Retinal pigment epithelial cell (primary cell): ENCODE measurements at places on chromosomes 3 and 15.

GRCh38 chr3:163482695-163483094 is 1595.6 kb downstream of the SI start:
- no peak for DNase-seq

- no peak for DNase-seq
Measured at GRCh38 chr3:141402476-141403171, 34.3 kb downstream of the ZBTB38 start.

DNA sequence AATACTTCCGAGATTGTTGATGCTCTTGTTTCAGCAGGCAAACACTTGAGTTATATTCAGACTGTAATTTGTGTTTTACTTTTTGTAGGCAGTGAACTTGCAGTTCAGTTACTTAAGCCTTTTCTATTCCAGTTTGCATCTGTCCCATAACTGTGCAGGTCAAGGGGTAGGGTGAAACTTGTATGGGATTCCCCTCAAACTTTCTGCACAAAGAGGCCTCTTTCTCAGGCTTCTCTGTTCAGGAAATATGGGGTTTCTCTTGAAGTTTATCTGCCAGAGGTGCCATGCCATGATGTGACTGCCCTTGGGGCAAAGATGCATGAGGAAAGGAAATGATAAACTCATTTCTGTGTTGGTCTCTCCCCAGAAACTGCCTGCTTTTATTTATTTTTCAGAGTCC is 66.7 kb downstream of the SLC24A1 start:
- no peak for DNase-seq

DNA sequence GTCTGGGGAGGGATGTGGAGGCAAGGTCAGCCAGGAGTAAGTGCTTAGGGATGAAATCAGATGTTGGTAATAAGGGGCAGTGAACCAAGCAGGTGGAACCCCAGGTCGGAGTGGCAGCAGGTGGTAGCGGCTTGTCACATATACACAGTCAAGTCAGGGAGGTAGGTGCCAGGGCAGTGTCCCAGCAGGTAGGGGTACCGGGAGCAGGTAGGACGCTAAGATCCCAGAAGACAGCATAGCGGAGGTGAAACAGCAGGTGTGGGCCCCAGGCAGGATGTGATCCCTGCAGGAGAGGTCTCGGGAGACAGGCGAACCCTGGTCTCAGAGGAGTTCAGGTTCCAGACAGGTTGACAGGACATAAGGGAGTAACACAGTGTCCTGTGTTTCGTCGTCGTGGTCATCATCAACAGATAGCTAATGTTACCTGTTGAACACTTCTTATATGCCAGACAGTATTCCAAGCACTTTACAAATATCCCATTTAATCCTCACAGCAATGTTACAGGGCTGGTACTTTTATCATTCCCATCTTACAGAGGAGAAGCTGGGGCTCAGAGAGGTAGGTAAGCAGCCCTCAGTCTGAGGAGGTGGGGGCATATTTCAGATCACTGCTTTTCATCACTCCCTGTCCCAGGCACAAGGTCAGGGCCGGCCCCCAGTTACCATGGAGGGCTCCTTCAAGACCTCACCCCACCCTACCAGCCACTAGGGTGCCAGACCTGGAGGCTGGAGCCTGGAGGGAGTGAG is 241.6 kb downstream of the UACA start:
- DNase-seq: no peak

- DNase-seq: no peak
Measured at GRCh38 chr3:23811185-23811527, 5.4 kb downstream of the UBE2E1 start.

DNA sequence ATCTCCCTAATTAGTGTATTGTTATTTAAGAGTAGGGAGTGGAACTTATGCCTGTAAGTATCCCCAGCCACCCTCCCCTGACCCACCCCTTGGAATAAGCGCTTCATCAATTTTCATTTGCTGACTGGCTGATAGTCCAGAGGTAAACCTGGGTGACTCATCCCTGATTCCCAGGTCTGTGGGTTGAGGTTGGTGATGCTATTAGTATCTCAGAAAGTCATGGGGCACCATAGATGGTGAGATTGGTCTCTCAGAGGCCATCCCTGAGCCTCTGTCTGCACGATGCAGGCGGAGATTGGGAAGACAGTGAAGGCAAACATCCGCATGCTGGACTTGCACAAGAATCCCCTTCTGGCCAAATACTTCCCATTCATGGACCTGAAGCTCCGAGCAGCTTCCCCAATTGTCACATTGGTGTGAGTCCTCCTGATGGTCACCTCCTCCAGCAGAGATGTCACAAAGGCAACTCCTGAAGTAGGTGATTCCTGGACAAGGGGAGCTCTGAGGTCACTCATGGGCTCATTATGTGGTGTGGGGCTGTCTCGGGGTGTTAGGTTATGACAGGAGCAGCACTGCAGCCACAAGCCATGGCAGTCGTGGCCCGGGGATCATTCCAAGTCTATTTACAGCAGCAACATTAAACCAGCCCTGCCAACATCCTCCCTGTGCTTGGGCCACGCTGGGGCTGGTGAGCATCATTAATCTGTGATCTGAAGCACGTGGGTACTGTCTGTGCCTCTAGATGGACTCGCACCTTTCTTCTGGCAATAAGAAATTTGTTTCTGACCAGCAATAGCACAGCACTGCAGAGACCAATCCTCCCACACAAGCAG is 6.8 kb upstream of the TXNRD3 start:
- no peak for DNase-seq

- no peak for DNase-seq
Measured at GRCh38 chr3:67094774-67095173, 96.7 kb downstream of the KBTBD8 start.

DNA sequence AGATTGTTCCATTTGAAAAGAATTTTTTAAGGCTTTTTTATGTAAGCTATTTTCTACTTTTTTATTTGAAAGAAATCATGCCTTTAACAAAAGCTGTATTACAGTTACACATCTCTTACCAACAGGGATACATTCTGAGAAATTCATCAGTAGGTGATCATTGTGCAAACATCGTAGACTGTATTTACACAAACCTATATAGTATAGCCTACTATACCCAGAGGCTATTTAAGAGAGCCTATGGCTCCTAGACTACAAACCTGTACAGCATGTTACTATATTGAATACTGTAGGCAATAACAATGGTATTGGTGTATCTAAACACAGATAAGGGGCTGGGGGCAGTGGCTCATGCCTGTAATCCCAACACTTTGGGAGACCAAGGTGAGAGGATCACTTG is 43.1 kb downstream of the PEAK1 start:
- DNase-seq: no peak

- no peak for DNase-seq
Measured at GRCh38 chr15:58087871-58088270, 22.4 kb upstream of the ALDH1A2 start.

- DNase-seq: no peak
Measured at GRCh38 chr3:111584744-111585143, 10.4 kb downstream of the ZBED2 start.

DNA sequence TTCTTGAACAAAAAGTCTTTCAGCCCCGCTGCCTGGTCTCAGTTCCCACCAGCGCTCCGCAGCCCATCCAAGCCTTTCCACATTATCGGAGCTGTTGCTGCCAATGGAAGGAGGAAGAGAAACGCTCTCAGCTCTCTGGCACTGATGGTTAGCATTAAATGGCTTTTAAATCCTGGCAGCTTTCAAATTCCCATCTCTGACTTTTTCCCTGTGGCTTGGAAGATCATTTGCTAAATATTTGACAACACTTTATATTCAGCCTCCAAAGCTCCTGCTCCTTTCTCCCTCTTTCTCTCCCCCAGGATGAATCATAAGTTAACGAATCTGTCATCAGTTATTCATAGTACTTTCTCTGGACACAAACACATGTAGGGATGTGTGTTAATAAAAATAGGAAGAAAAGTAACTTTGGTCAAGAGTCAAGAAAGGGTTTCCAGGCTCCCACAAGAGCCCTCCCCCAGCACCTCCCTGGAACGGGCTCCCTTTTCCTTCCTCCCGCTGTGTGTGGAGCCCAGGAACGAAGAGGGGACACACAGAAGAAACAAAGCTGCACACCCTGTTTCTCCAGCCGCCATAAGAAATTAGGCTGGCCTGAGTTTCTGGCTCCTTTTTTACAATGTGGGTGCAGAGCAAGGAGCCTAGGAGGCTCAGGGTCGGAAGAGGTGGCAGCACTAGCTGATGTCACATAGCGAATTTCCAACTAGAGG is 47.6 kb upstream of the TSEN2 start:
- DNase-seq: no peak

DNA sequence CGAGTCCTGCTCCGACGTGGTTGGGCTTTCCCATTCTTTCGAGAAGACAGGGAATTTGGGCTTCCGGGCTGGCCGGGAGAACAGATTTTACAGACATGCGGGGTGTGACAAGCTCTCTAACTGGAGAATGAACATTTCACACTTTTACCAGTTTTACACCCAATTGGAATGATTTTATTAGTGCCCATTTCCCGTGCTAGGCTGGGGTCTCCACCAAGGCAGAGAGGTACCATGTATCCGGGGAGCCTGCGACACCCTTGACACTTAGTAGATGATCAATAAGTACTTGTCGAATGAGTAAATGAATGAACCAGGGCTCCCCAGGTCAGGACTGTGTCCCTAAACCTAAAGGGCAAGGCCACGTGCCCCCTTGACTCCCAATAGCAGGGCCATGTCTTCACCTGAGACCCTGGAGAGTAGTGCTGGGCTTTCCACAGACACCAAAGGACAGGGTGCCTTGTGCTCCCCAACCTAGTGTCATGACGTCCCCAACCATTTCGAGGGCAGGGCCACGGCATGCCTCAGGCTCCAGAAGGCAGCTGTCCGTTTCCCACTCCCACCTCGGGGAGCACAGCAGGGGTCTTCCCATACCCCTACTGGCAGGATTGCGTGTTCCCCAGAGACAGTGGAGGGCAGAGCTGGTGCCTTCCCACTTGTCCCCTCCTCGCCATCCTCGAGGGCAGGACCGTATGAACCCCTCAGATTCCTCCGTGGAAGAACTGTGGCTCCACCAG is 679 bp upstream of the MYD88 start:
- no peak for DNase-seq

GRCh38 chr3:156586905-156587759 is 32.2 kb upstream of the SSR3 start:
- DNase-seq: no peak

GRCh38 chr3:141350666-141351065 is 17.6 kb upstream of the ZBTB38 start:
- DNase-seq: no peak

DNA sequence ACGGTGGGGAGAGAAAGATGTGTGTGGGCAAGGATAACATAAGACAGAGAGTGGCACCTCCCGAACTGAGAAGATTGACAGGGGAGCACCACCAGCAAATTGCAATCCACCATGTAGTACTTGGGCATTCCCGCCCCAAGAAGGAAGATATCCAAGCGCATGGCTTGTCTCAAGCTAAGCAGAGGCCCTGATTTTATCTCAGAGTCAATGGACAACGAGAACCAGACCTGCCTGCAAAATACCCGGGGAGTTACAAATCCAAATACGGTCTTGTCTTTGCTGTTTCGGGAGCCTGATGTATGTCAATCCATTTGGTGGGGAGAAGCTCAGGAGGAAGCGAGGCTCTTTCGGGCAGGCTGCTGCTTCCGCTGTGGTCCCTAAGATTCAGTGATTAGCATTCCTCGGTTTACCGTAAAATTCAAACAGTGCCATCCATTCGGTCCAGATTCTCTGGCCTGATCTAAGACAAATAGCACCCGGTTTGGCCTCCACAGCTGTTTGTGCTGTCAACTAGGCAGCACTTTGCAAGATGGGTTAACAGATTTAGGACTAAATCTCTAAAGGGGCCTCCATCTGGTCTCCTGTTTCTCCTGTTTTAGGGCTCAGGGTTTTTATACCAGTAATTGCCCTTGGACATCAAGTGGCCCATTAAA is 97.7 kb upstream of the WNT5A start:
- no peak for DNase-seq

DNA sequence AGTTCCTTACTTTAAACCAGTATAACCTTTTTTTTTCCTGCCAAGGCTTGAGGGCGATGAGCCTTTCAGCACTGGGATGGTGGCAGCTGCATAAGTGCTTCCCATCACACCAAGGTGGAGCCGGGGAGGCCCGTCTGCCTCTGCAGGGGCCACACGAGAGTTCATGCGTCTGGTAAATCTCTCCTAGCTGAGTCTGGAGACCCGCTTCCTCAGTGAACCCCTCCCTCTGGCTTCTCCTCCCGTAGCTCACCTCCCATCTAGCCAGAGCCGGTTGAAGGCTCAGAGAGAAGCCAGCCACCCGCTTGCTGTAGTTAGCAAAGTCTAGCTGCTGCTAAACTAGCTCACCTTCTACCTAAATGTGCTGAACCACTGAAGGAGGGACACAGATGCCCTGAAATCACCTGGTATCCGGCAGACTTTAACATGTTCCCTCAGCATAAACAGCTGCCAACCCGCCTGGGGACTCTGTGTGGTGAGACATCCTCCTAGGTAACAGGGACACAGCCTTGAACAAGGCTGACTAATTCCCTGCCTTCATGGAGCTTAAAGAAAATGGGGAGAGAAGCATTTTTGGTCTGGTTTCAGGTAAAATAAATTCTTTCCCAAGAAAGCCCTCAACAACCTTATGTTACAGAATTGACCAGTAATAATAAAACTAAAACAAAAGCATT is 42.9 kb downstream of the RLBP1 start:
- no peak for DNase-seq

DNA sequence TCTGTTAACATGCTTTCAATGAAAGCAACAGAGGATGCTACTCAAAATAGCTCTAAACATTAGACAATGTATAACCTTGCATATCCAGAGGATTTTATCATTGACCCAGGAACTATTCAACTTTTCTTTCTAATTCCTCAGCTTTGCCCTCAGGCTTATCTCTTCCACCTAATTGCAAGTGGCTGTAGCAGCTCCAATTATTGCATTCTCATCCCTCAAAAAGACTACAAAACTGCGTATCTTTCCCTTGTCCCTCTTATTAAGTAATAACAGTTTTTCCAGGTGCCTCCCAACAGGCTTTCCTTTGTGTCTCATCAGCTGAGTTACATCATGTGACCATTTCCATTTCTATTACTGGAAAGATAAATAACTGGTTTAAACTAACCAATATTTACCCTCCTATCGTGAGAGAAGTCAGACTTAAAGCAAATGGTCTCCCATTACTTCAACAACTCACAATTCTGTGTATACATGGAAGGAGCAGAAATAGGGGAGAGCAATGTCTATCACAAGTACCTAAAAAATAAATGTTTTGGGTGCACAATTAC is 78.0 kb upstream of the MBNL1 start:
- no peak for DNase-seq

GRCh38 chr3:123076496-123077418 is 9.9 kb downstream of the PDIA5 start:
- DNase-seq: no peak

- no peak for DNase-seq
Measured at GRCh38 chr3:191368755-191369615, 38.7 kb upstream of the UTS2B start.
